ENCODE measurements at places on chromosomes 4 and X. TPM values are rescaled to one million over a fixed set of nuclear protein-coding genes. Genes with fewer than 3 reads are reported as not detected.

SYNPO2 gene
- total RNA-seq: 0.46 TPM

TBC1D19 gene
- total RNA-seq: 10.0 TPM

RAI2 gene
- total RNA-seq: not detected

CXCL3 gene
- total RNA-seq: not detected

LONRF3 gene
- not detected for total RNA-seq

PNPLA4 gene
- not detected for total RNA-seq

USP17L25 gene
- total RNA-seq: not detected

ESX1 gene
- total RNA-seq: not detected

PDCL2 gene
- total RNA-seq: not detected

ARHGAP24 gene
- 1.5 TPM for total RNA-seq

NAP1L3 gene
- total RNA-seq: not detected

F8A2 gene
- total RNA-seq: not detected

SPOCK3 gene
- not detected for total RNA-seq

DBET gene
- not detected for total RNA-seq
